Right kidney (tissue), 9 donors: ENCODE measurements at places on chromosomes 2 and 18.

DNA sequence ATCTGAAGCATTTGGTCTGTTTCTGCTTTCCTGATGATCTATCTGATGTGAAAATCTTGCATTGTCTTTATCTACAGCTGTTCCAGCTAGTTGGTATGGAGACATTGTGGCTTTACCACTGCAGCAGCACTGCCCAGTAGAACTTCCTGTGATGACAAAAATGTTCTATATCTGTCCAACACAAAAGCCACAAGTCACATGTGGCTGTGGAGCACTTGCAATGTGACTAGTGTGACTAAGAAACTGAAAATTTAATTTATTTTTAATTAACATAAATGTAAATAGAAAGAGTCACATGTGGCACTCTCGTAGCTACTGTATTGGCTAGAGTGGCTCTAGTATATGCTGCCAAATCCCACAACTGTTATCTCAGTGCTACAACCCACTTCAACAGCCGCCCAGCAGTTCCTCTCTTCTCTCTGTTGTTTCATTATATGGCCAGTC, 425.7 kb downstream of the SETBP1 start:
- no peak for DNase-seq

DNA sequence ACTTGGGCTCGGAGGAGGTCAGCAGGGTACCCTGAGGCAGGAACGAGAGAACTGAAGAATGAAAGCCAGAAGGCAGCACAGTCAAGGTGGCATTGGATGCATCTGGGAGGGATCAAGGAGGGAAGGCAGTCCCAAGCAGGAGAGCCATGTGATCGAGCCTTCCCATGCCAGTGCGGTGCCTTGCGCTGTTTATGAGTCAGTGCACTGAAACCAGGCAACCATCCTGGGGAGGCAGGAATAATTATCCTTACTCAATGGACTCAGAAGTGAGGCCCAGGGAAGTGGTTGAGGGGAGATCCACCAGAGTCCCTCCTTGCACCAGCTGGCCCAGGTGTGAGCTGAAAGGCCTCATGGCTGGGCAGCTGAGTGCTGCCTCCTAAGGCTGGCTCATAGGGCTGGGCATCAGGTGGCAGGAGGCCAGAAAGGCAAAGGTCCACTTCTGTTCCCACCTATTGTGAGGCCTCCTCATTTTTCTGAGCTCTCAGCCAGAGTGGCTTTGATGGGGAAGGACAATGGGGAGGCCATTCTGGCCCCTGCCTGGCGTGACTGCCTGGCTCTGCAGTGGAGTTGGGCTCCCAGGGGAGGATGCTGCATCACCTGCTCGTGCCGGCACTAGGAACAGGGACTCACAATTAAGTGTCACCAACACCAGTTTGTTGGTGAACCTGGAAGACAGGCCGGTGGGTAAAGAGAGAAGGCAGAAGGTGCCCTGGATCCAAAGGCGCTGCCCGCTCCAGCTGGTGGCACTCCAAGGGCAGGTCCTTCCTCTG, 82.3 kb downstream of the TFCP2L1 start:
- DNase-seq, result no peak

- DNase-seq, result no peak
Measured at GRCh38 chr2:46241344-46241743, 55.9 kb upstream of the EPAS1 start.

- peak; percentile 23 for DNase-seq
Measured at GRCh38 chr18:73674125-73674865, 473.3 kb downstream of the FBXO15 start.

DNA sequence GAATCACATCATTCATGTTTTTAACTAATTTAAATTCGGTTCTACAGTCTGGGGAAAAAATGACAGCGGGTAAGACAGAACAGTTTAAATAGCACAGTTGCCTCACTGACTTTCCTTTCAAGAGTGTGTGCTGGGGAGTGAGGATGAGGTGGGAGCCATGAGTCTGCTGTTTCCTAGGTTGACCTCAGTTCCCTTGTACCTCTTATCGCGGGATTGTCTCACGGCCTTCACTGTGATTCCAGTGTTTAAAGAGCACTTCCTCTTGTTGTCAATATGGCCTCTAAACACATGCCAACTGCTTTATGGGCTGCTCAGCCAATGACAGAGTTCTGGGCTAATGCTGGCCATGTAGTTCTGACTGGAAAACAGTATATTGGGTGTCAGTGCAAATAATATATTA, 41.6 kb upstream of the ALMS1 start:
- DNase-seq, result no peak
